MV-4-11 (cell line): ENCODE measurements at places on chromosomes 3 and 15.
A peak's percentile ranks its signal among the peaks of the same experiment; 100 is the strongest.

DNA sequence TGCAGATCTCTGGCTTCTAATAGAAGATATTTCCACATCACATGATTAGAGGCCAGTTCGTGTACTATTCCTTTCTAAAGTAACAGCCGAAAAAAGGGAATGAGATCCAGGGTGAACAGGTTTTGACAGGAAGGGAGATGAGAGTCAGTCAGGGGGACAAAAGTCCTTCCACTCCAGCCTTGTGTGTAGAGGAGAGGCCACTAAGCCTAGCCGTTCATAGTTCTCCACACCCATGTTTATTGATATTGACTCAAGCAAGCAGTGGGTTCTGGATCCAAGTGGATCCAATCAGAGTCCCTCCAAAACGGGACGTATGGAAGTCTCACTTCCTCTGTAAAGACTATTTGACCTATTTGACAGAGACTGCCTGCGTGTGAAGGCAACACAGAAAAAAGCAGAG is 80.4 kb upstream of the LRIG1 start:
- DNase-seq = no peak

DNA sequence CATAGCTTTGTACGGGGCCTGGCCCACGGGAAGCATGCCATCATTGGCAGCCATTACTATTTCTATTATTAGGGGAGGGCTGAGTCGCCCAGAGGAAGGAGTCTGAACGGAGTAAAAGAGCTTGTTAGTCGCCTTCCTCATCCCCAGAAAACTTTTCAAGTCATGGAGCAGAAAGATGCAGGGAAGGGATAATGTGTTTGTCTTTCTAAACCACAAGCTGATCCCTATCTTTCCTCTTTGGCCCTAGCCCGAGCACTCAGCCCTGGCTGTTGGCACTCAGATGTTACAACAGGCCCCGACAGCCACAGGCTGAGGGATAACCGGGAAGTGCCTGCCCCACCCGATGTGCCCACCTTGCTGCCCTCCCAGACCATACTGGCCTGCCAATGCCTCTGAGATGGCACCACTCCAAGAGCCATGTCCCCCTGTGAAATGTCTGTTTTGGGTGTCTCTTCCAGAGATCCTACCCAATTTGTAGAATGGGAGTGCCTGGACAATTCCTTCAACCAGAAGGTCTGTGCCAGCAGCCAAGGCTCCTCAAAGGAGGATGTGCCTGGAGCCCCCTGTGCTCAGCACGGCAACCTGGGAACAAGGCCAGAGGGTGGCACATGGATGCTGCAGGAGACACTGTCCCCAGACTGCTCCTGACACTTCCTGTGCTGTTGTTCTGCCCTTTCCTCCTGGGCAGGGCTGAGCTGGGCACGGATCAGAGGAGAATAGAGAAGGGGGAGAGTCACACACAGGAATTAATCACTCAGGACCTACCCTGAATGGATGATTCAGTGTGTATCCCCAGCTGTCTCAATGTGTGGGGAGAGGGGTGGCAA is 10.8 kb downstream of the PAK6 start:
- DNase-seq = no peak

DNA sequence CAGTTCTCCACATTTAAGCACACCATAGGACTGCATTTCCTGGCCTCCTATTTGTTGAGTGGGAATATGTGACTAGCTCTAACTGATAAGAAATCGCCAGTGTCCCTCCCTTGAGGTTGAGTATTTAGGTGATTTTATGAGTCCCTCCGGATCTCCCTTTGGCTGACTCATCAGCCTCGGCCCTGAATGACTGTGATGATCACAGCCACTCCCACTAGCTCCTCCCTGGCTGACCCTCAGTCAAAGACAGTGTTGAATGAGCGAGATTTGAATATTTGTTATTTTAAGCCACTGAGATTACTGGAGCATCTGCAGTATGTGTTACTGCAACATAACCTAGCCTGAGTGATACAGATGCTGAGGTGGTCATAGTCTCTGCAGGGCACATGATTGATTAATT is 515.3 kb downstream of the EPHB1 start:
- no peak for DNase-seq

- peak; percentile 99 for DNase-seq
These were observed 39.9 kb upstream of the MB21D2 start for GRCh38 chr3:192957441-192958021.

GRCh38 chr15:81939604-81940440 is 106.0 kb downstream of the MEX3B start:
- DNase-seq = peak; percentile 48

- DNase-seq = no peak
These were observed 1026.2 kb downstream of the NAALADL2 start for GRCh38 chr3:175885231-175885766.

GRCh38 chr3:131224886-131225550 is 156.6 kb upstream of the NUDT16 start:
- no peak for DNase-seq

GRCh38 chr15:49606594-49606993 is 14.0 kb downstream of the FAM227B start:
- DNase-seq = no peak

- no peak for DNase-seq
These were observed 246.5 kb upstream of the TPM1 start for GRCh38 chr15:62795700-62796695.

DNA sequence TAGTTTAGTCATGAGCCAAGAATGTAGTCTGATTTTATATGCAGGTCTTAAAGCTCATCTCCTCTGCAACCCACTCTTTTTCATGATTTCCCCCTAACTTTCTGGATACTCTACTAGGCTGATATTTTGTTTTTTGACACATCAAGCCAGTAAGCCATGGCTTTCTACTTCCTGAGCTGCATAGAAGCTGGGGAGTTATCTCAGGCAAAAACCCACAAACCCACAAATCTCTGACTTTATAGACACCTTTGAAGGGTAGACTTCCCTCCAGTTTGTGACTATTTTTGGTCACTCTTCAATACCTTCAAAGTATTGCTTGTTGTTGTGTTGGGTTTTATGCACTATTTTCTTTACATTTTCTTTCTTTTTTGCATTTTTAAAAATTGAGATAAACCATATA is 28.6 kb downstream of the TMEM202 start:
- no peak for DNase-seq

- DNase-seq = peak; percentile 76
These were observed 33.6 kb upstream of the TOPAZ1 start for GRCh38 chr3:44208086-44208485.

- DNase-seq = peak; percentile 6
These were observed 157.3 kb downstream of the ADAMTS9 start for GRCh38 chr3:64530434-64531049.

DNA sequence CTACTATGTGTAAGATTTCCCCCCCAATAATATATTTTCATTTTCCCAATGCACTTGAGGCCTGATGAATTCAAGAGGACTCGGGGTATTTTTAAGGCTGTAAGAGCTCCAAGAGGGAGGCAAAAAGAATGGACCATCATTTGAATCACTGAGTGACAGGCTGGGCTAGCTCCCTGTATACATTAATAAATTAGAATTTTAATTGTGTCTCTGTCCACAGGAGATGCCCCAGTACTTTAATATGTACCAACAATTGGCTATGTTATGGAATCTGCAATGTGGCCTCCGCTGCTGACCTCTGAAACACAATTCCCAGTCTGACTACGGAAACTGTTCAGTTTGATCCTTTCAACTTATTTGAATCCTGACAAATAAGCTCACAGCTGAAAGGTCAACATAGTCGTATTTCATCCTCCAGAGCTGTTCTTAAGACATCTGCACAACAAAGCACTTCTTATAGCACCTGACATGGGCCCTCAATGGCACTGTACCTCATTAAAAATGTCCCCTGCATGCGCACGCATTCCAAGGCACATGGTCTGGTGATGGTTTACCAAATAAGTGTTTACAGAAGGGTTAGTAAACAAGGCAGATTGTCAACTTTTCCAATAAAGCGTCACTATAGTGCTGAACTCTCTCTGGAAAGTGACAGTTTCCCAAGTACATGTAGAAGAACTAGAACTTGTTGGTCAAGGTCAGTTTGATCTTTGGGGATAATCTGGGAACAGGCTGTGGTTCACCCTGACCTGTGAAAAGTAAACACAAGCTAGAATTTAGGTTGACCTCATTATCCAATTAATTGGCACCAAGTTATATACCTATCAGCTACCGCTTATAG is 472.9 kb downstream of the FOXP1 start:
- DNase-seq = no peak

GRCh38 chr15:51971032-51971374 is 575 bp downstream of the LEO1 start:
- no peak for DNase-seq

GRCh38 chr3:58334506-58334884 is 1.8 kb downstream of the PXK start:
- DNase-seq = no peak

DNA sequence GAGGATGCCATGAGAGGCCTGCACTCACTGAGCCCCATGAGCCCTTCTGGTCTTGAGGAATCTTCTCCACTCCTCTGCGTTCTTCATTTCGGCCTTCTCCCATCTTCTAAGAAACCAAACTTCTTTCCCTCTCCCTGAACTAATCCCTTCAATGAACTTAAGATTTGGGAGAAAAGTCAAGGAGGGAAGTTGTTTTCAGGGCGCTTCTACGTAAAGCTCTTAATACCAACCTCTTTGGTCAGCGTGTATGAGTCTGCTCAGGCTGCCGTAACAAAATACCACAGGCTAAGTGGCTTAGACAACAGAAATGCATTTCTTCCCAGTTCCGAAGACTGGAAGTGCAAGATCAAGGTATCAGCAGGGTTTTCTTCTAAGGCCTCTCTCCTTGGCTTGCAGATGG is 13.8 kb upstream of the PSMD6 start:
- no peak for DNase-seq

DNA sequence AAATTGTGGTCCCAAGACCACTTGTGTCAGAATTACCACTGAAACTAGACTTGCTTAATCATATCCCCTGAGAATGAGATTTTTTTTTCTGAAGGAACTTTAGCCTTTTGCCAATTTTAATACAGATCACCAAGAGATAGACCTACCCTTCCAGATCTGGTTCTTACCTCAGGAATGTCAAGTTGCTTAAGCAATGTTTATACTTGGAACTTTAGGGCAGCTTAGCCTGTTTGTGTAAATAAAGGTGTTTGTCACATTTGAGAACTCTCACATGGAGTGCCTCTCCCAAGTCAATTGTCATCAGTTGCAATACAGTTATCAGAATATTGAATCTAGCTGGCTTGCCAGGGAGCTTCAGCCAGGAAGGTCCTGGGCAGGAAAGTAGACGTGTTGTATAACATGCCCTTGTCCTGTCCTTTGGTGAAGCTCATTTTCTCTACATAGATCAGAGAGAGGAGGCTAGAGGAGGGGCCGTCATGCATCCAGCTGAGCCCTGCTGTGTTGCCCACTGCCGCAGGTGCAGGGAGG is 3.9 kb downstream of the GPD1L start:
- DNase-seq = no peak

DNA sequence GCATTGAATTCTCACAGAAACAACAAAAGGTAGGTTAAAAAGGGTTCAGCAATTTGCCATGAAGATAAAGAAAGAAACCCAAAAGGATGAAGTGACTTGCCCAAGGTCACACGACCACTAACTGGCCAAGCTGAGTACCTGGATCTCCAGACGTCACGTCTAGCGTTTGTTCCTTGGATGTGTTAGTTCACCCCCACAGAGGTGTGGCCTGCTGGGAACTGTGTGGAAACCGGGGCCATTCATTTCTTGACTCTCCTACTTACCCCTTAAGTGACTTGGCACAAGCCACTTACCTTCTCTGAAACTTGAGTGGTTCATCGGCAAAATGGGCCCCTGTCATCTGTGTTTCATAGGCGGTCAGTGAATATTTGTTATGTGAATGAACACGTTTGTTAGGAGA is 244.3 kb upstream of the SLCO3A1 start:
- no peak for DNase-seq

DNA sequence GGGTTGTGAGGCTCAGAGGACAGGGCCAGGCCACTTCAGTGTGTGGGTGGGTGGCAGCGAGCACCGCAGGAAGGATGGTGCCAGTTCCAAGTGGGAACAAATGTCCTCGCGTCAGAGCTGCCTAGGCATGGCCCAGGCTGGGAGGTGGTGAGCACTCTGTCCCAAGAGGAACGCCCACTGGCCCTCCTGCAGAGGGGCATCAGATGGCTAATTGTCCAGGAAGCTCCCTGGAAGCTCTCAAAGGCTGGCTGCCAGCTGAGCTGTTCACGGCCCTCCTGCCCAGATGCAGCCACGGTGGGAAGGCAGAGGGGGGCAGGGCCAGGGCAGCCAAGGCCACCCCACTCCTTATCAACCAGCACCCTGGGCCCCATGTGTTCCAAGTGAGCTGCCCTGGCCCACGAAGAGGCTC is 55.2 kb downstream of the IQSEC1 start:
- no peak for DNase-seq

DNA sequence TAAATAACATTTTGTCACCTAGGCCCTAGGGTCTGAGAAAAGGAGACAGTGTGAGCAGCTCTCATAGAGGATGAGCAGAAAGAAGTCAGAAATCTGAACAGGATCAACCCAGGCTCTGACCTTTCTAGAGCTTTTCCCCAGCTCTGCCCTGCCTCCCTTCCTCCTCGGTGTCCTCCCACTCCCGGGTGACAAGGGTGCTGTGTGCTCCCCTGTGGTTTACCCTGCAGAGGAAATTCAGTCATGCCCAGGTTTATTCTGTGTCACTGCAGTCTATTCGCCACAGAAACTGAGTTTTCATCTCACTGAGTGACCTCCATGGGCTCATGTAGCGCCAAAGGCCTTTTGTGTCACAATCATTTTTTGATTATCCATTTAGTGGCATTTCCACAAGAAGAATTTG is 76.6 kb downstream of the IL12A start:
- peak; percentile 51 for DNase-seq

DNA sequence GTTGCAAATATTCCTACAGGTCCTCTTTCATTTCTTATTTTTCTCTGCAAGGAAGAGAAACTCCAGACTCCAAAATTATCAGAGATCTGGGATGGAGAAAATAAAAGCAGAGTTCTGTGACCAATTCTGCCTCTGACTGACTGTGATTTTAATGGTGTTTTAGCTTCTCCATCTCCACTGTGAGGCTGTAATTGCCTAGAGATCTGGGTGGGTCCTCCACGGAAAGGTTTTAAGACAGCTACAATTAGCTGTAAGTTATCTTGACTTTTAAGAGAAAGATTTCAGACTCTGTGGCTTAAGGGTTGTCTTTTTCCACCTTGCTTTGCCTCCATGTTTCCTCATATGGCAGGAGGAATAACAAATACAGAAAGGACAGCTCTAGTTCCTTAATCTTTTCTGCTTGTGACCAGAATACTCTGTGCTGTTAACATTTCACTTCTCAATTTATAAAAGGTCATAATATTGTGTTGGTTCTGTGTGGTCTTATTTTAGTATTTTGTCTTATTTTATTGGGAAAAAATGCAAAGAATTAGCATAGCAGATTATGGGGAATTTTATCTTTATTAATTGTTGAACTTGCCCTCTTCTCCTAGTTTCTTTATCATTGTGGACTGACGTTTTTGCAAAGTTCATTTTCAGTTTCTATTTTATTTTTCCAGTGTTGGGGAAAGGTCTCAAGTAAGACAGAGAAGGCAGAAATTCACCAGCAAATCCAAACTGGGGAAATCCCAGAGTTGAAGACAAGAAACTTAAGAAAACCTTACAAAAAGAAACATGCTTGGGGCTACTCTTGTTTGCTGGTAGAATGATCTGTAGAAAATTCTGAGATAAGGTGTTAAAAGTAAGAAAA is 157.9 kb downstream of the RAP2B start:
- DNase-seq = no peak
